Neural progenitor cell (in vitro differentiated cells): ENCODE measurements at places on chromosomes 6 and 20. TPM values are rescaled to one million over a fixed set of nuclear protein-coding genes. Genes with fewer than 3 reads are reported as not detected.

DNA sequence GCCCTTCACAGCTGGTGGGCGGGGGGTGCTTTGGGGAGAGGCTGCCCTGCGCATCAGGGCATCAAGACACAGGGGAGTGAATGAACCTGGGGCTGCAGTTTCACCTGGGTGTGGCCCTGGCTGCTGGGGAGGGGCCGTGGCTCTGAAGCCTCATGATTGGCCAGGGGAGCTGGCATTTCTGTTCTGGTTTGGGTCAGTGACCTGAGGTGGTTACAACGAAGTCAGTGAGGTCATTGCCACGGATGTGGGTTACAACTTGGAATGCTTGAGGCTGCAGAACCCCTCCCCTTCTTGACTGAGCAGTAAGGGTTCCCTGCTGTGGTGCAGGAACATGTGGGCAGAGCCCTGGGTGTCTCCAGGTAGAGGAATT, 3.0 kb downstream of the TCEA2 start:
- H3K27ac ChIP-seq = no peak overlapping the region
- DNase-seq = no peak
- peaks cover 7% of the 10 kb centered on the region for H3K4me1 ChIP-seq
- no peaks in the 10 kb centered on the region for H3K27me3 ChIP-seq
- H3K4me3 ChIP-seq = no peak overlapping the region

DNA sequence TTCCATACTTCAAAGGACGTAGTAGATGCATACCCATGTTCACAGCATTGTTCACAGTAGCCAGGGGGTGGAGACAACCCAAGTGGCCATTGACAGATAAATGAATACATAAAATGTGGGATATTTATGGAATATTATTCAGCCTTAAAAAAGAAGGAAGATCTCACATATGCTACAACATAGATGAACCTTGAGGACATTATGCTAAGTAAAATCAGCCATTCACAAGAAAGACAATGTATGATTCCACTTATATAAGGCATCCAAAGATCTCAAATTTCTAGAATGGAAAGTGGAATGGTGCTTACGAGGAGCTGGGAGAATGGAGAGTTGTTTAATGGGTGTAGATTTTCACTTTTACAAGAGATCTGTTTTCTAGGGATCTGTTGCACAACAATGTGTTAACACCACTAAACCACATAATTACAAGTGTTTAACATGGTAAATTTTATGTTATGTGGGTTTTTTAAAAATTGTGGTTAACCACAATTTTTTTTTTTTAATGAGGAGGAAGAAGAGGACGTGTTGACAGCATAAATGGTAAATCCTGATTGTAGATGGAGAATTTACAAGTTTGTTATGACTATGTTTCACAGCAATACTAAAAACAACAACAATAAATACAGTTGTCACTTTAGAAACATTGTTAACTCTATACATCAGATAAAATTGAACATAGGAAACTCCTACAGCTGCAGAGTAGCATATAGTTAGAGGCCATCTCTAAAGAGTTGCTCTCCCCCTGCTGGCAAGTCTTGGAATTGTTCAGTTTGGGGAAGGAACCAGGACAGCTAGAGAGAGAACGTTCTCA, 41.6 kb downstream of the CCN2 start:
- peak; percentile 75 for DNase-seq
- no peaks in the 10 kb centered on the region for H3K36me3 ChIP-seq
- H3K4me1 ChIP-seq = no peaks in the 10 kb centered on the region
- H3K4me3 ChIP-seq = no peak overlapping the region

DNA sequence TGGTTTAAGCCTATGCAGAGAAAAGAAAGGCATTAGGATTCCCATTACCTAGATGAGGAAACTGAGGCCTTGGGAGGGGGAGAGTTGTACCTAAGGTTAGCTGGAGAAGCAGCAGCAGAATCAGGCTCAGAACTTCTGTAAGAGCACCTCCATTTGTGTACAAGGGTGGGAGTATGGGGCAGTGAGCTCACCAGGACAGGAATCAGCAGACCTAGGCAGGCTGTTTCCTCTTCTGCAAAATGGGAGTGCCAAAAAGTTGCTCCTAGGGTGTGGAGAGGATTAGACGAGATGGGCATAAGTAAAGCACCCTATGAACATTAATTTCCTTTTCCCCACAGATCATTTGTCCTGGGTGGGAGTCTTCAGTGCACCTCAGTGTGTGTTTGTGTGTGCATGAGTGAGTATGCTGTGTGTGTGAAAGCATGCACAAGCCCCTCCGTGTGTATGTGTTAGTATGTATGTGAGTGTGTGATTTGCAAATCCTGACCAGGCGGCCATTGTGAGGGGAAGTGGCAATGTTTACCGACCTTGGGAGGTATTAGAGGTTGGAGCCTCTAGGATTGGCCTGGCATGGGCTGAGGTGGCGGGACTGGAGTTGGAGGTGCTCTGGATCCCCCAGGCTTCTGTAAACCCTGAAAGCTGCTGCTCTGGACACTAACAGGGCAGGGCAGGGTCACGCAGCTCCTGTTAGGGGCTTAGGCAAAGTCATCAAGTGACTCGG, 78.8 kb downstream of the VEGFA start:
- no peak for DNase-seq
- no peak overlapping the region for H3K4me3 ChIP-seq
- H3K27ac ChIP-seq = no peak overlapping the region
- no peaks in the 10 kb centered on the region for H3K27me3 ChIP-seq

DNA sequence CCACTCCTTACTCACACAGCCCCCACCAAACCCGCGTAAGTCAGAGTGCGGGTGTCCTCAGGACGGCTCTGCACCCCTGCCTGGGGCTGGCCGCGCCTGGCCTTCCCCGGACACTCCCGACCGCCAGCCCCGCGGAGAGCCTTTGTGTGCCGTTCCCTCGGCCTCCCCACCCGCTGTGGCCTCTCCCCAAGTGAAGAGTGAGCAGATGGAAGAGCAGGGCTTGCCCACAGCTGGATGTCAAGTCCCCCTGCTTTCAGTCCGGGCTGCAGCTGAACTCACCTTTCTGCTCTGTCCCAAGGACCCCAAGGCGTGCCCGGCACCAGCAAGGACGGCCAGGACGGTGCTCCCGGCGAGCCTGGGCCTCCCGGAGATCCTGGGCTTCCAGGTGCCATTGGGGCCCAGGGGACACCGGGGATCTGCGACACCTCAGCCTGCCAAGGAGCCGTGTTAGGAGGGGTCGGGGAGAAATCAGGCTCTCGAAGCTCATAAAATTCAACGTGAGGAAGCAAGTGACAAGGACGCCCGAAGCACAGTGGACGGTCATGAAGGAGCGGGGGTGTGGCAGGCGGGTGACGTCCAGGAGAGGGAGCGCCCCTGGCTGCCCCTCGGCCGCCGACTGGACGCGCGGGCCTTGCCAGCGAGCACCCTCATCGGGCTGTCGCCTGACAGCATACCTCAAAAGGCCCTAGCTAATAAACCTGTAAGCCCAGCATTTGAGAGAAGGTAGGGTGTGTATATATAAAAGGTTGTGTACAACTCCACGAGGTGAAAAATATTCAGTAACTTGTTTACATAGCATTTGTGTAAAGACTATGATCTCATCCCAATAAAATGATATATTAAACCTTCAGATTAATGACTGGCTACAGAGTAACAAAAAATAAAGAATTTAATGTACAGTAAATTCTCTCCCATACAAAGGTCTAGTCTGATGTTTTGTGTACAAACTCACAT, 21.1 kb downstream of the TCFL5 start:
- no peak overlapping the region for H3K4me3 ChIP-seq
- no peaks in the 10 kb centered on the region for H3K27me3 ChIP-seq
- H3K27ac ChIP-seq = no peak overlapping the region
- H3K4me1 ChIP-seq = peaks cover 6% of the 10 kb centered on the region

Gene ATP6V1G2
- total RNA-seq = 6.8 and 8.8 TPM in 2 replicates

GRCh38 chr6:22980446-22980845, 411.1 kb downstream of the HDGFL1 start:
- peaks cover 6% of the 10 kb centered on the region for H3K36me3 ChIP-seq
- DNase-seq = no peak
- H3K27ac ChIP-seq = no peak overlapping the region
- no peak overlapping the region for H3K4me3 ChIP-seq

GRCh38 chr6:156645097-156645496, 132.1 kb upstream of the ARID1B start:
- H3K36me3 ChIP-seq = no peaks in the 10 kb centered on the region
- no peak for DNase-seq
- no peak overlapping the region for H3K27ac ChIP-seq
- H3K27me3 ChIP-seq = no peaks in the 10 kb centered on the region

Gene PRICKLE4
- 1.1 TPM in 1 of 2 replicates, not detected in the other for total RNA-seq

DNA sequence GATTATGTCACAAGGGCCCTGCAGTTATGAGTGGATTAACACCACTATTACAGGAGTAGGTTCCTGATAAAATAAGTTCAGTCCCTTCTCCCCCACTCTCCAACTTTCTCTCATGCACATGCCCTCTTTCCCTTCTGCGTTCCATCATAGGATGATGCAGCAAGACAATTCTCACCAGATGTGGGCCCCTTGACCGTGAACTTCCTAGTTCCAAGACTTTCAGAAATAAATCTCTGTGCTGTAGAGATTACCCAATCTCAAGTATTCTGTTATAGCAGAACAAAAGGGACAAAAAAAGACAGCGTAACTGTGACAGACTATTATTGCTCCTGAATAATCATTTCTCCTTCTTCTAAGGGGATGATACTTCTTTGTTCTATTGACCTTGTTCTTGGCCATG, 33.8 kb upstream of the TMEM244 start:
- H3K36me3 ChIP-seq = no peaks in the 10 kb centered on the region
- DNase-seq = no peak
- no peak overlapping the region for H3K4me3 ChIP-seq
- H3K27me3 ChIP-seq = no peaks in the 10 kb centered on the region

DNA sequence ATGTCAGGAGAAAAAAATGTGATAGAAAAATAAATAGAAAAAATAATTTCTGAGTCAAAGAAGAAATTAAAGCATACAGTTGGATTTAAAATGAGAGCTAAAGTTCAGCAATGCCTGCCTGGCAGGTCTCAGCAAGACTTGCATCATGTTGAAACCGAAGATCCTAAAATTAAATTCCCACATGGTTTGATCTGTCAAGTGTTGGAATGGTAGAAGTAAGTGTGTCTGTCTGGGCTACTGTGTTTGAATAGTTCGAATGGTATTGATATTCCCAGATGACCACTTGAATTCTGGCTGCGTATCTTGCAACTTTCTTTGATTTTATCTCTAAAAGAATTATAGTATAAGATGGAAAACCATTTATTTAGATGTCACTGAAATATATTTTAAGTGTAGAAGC, 1349.6 kb downstream of the EPHA7 start:
- no peaks in the 10 kb centered on the region for H3K36me3 ChIP-seq
- no peaks in the 10 kb centered on the region for H3K27me3 ChIP-seq

- H3K4me3 ChIP-seq = no peak overlapping the region
- H3K27me3 ChIP-seq = no peaks in the 10 kb centered on the region
- H3K27ac ChIP-seq = no peak overlapping the region
- no peaks in the 10 kb centered on the region for H3K36me3 ChIP-seq
These were observed 51.1 kb downstream of the FGD2 start for GRCh38 chr6:37056439-37057127.

Gene AVP
- total RNA-seq = not detected in 2 replicates

DNA sequence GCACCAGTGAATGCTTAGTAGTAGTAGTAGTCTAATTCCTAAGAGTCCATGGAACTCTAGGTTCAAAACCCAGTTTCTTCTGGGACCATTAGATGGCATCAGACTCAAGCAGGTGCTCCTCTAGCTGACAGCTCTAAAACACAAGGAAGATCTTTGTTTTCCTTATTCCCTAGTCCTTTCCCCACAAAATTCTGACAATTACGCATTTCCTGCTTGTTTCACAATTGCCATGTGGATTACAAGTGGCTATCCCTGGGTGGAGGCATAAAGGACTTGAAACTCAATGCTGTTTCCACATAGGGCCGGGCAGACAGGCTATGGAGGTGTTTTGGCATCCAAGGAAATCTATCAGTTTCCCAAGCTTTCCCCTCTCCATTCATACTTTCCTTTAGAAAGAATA, 9.2 kb upstream of the HLA-DOB start:
- H3K27me3 ChIP-seq = no peaks in the 10 kb centered on the region
- H3K27ac ChIP-seq = no peak overlapping the region
- no peak overlapping the region for H3K4me3 ChIP-seq
- no peaks in the 10 kb centered on the region for H3K36me3 ChIP-seq

DNA sequence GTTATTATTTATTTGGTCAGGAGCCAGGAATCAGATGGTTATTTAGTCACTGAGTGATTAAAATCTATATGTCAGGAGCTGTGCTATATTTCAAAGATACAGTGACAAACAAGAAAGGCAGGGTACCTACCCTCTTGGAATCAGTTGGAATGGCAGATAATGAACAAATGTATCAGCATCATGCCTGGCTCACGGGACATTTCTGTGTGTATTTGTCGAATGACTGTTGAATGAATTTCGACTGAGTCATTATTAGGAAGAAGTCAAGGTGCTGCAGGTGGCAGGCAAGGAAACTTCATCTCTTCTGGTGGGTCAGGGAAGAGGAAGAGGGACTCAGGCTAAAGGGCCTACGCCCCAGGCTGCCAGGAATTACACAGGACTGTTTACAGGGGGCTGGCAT, 13.6 kb downstream of the PKIG start:
- no peak overlapping the region for H3K27ac ChIP-seq
- H3K4me3 ChIP-seq = no peak overlapping the region
- no peaks in the 10 kb centered on the region for H3K36me3 ChIP-seq
- H3K27me3 ChIP-seq = no peaks in the 10 kb centered on the region
- H3K4me1 ChIP-seq = peaks cover 6% of the 10 kb centered on the region
- no peak for DNase-seq

Gene NMBR
- 0.09 TPM in 1 of 2 replicates, not detected in the other for total RNA-seq

DNA sequence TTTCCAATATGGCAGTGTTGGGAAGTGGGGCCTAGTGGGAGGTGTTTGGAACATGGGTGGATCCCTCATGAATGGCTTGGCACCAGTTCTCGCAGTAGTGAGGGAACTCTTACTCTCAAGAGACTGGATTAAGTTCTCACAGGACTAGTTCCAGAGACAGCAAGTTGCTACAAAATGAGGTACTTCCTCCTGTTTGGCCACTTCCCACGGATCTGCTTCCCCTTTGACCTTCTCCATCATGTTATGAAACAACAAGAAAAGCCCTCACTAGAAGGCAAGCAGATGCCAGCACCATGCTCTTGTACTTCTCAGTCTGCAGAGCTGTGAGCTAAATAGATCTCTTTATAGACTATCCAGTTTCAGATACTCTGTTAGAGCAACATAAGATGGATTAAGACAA, 3.1 kb downstream of the RSPH3 start:
- H3K36me3 ChIP-seq = no peaks in the 10 kb centered on the region
- no peak for DNase-seq
- peaks cover 4% of the 10 kb centered on the region for H3K4me1 ChIP-seq
- H3K27me3 ChIP-seq = no peaks in the 10 kb centered on the region
- H3K4me3 ChIP-seq = no peak overlapping the region

Gene HEBP2
- 11.9 and 15.1 TPM in 2 replicates for total RNA-seq

Gene SRSF12
- 19.2 and 23.2 TPM in 2 replicates for total RNA-seq

- H3K36me3 ChIP-seq = no peaks in the 10 kb centered on the region
- no peak overlapping the region for H3K4me3 ChIP-seq
- no peaks in the 10 kb centered on the region for H3K27me3 ChIP-seq
These were observed 43.5 kb downstream of the CDS2 start for GRCh38 chr20:5170341-5170740.

- DNase-seq = no peak
- peaks cover 11% of the 10 kb centered on the region for H3K4me1 ChIP-seq
- H3K4me3 ChIP-seq = no peak overlapping the region
- no peaks in the 10 kb centered on the region for H3K36me3 ChIP-seq
- no peak overlapping the region for H3K27ac ChIP-seq
These were observed 3.6 kb downstream of the B3GALT4 start for GRCh38 chr6:33280539-33280938.
